ENCODE measurements at places on chromosomes 7 and 10.

- DNase-seq: no peak
Measured at GRCh38 chr7:56028942-56029630, 22.2 kb downstream of the PSPH start.

DNA sequence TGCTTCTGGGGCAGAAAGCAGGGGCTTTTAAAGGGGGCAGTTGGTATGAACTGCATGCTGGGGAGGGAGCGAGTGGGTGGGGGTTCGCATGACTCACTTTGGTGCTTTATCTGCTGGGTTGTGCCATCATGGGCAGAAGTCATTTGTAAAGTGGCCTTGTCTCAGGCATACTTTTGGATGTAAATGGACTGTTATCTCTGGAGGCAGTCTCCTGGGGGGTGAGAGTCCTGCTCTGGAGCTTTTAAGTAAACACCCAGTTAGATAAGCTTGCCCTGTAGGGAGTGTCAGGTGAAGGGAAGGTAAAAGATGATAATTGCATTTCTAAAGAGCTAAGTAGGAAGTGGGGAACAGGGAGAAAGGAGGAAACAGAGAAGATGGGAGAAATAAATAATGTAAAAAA lies 1.6 kb upstream of the GSTO1 start:
- DNase-seq: no peak

- DNase-seq: no peak
Measured at GRCh38 chr10:103847346-103847745, 8.0 kb downstream of the SH3PXD2A start.

GRCh38 chr7:89687211-89687610 lies 467.1 kb upstream of the STEAP1 start:
- DNase-seq: no peak

- DNase-seq: no peak
Measured at GRCh38 chr10:128855618-128856428, 611.2 kb upstream of the MGMT start.

DNA sequence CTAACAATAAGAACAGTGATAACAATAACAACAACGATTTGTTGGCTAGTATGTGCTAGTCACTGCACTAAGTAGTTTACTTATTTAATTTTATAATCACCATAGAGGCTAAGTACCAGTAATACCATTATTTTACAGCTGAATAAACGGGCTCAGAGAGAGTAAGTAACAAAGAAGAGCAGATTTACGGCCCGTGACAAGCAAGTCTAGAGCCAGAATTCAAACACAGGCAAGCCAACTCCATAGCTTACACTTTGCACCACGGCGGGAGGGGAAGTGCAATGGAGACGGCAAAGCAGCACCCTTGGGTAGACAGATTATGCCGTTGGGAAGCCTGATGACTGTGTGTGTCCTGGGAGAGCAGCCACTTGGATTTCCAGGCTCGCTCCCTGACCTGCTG lies 1.2 kb upstream of the OR6V1 start:
- DNase-seq: no peak

DNA sequence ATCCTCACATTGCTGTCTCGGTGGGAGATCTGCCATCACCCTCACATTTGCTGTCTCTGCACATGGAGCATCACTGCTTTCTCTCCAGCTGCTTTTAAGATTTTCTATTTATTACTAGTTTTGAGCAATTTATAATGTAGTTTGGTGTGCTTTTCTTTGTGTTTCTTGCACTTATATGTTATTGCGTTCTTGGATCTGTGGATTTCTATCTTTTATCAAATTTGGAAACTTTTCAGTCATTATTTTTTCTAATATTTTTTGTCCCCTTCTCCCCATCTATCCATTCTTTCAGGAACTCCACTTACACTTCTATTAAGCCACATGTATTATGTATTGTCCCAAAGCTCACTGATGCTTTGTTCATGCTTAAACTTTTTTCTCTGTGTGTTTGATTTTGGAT lies 108.9 kb downstream of the FOXL3 start:
- no peak for DNase-seq

DNA sequence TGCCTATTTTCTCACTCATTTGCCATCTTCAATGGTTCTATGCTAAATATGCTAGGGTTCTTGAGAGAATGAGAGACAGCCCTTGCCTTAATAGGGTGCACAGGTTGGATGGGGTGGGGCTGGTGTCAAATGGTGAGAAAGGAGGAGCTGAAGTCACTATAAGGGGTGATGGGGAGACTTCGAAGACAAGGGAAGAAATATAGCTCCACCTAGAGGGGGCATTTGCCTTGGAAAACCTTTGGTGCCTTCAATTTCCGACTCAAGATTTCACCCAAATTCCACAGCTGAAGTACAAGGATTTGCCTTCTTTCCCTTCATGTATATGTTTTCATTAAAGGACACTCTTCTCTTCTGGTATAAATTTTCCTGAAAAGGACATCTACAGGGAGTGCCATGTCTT lies 5.6 kb downstream of the PTN start:
- DNase-seq: no peak

DNA sequence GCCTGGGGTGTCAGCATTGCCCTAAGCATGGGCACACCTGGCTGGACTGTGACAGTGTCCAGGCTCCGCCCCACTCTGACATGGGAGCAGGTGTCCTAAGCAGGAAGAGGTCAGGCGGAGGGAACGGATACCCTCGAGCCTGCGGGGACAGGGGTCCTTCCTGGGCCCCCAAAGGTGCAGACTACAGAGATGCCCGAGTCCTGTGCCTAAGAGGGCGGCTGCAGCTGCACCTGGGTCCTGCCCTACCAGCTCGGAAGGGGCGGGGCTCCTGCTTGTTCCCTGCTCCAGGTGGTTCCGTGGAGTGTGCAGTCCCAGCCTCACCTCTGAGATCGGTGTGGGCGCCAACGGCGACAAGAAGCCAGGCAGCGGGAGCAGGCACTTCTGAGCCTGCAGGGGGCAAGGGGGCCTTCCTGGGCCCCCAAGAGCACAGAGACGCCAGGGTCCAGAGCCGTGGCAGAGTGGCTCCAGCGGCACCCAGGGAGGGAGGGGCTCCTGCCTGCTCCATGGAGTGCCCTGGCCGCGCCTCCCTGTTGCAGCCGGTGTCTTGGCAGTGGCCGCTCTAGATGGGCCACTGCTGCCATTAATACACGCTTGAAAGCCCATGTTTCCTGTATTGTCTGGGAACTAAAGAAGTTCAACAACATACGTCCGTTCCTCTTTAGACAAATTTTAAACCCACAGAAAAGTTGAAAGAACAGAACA lies 64.5 kb upstream of the CACNA2D1 start:
- no peak for DNase-seq

- no peak for DNase-seq
Measured at GRCh38 chr10:131350660-131351059, 39.1 kb upstream of the TCERG1L start.

- DNase-seq: no peak
Measured at GRCh38 chr10:77308084-77308732, 329.4 kb downstream of the KCNMA1 start.

DNA sequence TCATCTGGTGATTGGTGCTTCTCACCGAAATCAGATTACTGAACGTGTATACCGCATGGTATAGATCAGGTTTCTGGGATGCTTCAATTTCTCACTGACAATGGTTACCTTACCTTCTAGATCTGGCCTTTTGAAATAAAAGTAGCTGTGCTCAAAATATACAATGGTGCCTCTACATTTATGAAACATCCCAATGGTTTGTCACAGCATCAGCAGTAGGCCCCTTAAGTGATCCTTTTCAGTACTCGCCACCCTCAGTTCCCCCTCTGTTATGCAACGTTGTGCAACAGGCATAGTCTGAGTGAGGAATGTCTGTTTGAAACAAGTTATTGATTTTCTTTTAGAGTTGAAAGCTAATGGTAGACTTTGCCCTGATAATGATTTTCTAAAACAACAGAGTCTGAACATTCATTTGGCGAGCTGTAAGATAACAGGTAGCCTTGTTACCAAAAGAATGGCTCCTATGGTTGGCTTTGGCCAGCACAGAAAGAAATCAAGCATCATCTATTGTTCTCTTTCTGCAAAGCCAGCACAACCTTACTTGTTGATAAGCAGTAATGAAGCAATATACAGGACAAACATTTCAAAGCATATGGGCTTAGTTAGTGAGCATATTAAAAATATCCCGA lies 693.9 kb downstream of the PARD3 start:
- DNase-seq: no peak

GRCh38 chr7:106367664-106368063 lies 82.9 kb upstream of the NAMPT start:
- DNase-seq: no peak

- peak; percentile 55 for DNase-seq
Measured at GRCh38 chr10:32379318-32379949, 32.5 kb upstream of the EPC1 start.

DNA sequence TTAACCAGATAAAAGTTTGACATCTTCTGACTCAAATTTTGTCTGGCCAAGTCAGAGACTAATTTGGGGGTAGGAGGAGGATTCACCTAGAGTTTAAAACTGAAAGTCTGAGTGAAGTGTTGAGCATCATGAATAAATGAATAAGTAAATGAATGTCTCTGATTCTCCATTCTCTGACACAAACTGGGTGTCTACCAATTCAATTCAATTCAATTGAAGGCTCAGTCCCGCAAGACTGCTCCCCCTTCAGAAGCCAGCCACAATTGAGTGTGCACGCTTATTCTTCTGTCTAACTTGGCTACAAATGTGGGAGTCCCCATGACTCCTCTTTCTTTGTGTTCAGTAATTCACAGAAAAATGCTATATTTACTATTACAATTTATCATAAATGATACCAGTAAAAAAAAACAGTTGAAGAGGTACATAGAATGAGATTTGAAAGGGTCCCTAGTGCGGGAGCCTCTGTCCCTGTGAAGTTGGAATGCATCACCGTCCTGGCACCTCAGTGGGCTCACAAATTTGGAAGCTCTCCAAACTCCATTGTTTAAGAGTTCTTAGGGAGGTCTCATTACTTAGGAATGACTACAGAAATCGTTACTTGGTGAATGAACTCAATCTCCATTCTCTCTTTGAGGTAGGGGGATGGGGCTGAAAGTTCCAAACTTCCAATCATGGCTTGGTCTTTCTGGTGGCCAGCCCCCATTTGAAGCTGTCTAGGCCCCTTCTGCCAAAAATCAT lies 243.7 kb upstream of the PHYHIPL start:
- DNase-seq: no peak

DNA sequence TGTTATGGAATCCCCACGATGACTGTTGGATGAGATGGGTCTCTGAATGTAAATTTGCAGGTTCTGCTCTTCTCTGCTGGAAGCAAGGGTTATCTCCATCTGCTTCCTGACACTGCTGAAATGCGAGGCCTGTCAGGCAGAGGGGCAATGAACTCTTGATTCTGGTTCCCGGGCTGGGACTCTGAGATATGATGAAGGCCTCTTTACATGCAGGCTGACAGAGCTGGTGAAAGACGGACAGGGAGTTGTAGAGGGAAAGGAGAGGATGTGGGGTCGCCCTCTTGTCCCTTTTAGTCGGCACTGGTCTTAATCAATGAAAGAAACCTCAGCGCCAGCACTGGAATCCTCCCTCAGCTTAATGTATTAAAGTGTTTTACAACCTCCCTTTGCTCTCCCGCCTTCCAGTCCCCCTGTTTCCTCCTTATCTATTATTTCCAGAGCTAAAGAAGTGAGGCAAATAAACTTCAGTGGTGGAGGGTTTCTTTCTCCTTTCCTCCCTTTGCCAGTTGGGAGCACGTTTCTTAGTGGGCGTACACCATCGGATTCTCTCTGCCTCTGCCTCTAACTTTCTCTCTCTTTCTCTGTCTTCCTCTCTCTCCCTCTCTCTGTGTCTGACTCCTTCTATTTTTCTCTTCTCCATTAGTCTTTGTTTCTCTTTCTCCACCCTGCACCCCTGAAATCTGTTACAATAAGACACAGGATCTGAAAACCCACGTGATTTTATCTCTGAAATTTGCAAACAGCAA lies 145.6 kb downstream of the BAMBI start:
- no peak for DNase-seq

DNA sequence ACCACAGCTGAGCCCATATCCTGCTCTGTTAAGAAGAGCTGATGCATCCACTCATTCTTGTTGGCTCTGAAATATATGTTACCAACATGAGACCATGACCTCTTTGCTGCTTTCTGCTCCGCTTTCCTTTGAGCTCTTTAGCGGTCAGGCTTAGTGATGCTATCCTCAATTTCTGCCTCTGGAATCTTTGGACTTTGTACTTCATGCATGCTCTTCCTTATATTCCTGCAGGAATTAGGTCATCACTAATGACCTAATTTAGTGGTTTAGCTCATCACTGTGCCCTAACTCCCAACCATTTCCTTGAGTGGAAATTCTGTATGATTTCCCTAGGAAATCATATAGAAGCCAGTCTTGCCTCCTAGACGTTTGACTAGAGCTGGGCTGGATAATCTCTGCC lies 119.5 kb downstream of the AOAH start:
- no peak for DNase-seq

DNA sequence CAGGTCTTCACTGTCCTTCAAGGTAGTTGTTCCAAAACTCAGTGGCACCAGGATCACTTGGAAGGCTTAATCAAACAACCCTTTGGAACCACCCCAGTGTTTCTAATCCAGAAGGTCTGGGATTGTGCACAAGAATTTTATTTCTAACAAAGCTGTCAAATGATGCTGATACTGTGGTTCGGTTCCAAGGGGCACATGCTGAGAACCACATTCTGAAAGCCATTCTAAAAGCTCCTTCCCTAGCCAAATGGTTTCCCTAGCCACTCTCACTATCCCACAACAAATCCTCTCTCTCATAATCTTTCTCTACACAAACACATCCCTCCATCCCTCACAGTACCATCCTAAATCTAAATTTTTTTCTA lies 52.1 kb downstream of the MACC1 start:
- DNase-seq: no peak

DNA sequence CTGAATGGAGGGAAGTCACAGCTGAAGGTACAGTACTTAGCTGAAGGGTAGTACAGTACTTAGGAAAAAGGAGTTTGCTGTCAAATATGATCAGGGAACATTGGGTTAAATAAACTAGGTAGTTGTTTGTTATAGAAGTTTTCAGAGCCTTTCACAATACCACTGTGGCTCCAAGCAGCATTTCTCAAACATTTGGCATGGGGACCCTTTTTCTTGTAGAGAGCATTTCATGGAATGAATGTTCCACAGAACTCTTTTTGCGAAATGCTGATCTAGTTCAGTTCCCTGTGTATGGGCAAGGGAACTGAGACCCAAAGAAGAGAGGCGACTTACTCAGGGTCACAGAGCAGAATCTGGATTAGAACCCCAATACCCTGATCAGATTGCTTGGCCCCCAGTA lies 31.5 kb upstream of the DDX50 start:
- no peak for DNase-seq

GRCh38 chr10:92419740-92420545 lies 129.0 kb downstream of the MARCHF5 start:
- no peak for DNase-seq

GRCh38 chr10:106957823-106958588 lies 206.5 kb downstream of the SORCS1 start:
- DNase-seq: peak; percentile 80

GRCh38 chr7:118152149-118152548 lies 31.8 kb upstream of the LSM8 start:
- DNase-seq: no peak

Data from MV-4-11 (cell line).